ENCODE measurements at places on chromosomes 2 and 18.

DNA sequence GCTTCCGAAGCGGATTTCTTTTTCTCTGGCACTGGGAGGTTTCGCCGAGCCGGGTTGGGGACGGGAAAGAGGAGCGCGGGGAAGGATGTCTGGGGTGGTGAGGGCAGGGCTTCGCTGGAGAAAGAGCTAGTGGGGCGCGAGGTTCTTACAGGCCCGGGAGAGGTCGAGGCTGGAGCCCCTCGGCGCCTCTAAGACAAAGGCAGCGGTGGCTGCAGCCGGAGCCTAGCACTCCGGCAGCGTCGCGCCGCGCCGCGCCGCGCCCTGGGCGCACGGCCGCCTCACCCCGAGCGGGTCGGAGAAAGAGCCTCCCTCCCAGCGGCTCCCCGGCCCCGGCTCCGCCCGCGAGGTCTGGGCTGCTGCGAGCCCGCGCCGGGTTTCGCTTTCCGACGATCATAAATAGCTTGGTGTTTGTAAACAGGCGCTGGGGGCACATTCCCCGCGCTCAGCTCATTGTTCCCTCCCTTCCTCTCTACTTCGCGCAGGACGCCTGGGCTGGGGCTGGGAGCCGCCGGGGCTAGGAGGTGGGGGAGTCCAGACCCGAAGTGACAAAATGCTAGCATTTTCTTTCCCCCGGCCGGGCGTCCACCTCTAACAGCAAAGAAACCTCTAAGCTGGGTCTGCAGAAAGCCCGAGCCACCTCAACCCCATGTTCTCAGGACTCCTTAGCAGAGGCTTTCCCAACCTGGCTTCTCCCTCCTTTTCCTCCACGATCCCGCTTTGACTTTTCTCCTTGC lies 813 bp upstream of the MEIS1 start:
- no peak for DNase-seq

DNA sequence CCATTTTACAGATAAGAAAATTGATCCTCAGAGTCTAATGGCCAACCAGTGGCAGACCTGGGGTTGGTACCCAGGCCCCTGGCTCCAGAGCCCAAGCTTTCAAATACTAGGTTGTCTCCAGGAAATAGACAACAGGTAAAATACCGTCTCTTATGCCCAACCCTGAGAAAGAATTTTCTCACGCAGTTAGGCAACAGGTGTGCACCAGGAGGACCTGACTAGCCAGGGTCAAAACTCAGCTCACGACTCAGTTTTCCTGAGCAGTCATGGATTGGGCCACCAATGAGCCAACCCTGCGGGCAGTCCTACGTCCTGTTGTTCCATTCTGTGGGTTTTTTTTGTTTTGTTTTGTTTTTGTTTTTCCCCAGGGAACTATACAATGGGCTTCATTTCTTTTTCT lies 13.5 kb downstream of the TRIB2 start:
- no peak for DNase-seq

- DNase-seq, result no peak
These were observed 26.5 kb downstream of the RMP24 start for GRCh38 chr18:35998967-35999366.

DNA sequence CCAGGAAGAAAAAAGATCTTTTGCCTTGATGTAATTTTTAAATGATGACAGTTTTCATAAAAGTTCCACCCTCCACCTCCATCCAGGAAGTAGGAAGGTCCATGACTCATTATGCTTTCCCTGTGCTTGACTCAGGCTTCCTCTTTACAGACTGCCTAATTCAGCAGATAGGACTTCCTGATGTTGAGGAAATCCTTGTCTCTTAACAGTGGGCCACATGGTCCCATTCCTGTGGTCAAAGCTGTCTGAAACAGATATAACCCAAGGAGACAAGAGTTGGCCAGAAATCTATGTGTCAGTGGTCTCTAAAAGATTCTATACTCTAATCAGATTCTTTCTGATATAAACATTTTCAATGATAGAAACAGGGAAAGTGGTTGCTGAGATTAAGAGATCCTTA lies 119.1 kb downstream of the BAZ2B start:
- DNase-seq, result no peak

DNA sequence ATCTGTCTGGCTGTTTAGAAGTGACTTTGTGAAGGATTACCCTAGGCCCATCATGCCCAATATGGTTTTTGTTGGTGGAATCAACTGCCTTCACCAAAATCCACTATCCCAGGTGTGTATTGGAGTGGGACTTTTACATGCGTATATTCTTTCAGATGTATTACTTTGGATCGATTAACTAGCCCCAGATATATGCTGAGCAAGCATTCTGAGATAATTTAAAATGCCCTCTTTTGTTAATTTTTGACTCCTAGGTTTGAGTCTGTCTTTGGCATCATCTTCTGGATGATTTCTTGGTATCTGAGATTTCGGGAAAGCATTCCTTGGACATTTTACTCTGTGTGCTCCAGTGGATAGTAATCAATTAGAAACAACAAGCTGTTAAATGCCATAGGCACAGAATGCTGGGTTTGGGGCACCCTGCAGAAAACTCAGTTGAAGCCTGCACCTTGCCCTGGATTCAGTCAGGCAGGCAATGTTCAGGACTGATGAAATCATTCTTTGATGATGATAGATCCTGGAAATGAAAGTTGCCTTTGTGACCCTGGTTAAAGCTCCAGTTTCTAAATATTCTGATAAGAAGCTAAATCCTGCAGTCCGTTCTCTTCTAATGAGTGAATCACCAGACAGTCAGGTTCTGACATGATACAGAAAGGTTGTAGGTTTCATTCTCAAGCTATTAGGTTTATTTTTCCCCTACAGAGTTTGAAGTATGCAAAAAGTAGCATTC lies 1.1 kb downstream of the UGT1A1 start:
- DNase-seq, result no peak

- DNase-seq, result no peak
These were observed 626.1 kb downstream of the TMEM182 start for GRCh38 chr2:103387888-103388287.

DNA sequence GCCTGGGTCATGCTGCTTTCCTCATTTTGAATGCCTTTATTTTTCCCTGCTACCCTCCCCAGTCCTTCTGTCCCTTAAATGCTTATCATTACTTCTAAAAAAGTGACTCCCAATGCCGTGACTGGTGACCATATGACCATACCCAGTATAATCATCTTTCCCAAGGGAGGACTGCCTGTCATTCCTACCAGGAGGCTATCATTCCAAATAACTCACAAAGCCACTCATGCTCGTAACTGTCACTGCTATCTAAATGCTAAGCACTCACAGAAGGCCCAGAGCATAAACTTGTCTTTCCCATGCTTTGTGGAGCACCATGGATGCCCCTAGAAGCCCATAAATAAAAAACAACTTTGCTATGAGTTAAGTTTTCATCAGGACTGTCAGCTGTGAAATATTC lies 38.7 kb upstream of the CREB1 start:
- no peak for DNase-seq

Measured in stimulated activated CD8-positive, alpha-beta memory T cell treated with anti-CD3 and anti-CD28 coated beads, Interleukin-15, amount 100 ng/mL, for 24 hours (primary cell).